ENCODE measurements at places on chromosomes 7 and 10.

- DNase-seq, result no peak
Observed at GRCh38 chr7:139714163-139714901, 63.5 kb downstream of the HIPK2 start.

GRCh38 chr7:153616711-153617325 lies 435.4 kb upstream of the DPP6 start:
- DNase-seq, result peak; percentile 2

DNA sequence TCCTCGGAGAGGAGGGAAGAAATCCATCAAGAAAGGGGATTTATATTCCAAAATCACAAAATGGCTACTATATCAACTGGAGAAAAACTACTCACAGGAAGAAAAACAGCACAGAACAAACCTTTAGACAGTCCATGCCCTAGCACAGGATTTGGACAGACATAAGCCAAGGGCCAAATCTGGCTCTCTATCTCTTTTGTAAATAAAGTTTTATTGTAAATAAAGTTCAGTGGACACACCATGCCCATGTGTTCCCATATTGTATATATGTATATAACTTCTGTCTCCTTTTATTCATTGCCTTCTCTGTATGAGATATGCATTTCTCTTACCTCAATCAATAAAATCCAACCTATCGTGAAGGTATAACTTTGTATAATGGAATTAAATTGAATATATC lies 742.8 kb upstream of the LRRTM3 start:
- DNase-seq, result no peak

DNA sequence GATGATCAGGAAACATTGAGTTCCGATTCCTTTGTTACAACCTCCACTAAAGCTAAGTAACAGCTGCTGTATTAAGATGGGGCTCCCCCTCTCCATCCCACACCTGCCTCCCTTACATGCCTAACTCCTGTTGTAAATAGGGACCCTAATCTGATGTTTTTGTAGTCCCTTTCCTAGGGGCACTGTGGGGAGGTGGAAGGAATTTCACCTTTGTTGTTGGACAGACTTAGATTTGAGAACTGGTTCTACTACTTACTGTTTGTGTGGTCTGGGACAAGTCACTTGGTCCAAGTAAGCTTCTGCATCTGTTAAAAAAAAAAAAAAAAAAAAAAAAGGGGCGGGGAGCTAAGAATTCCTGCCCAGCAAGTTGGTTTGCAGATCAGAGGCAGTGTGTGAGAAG lies 42.6 kb downstream of the KIAA1217 start:
- no peak for DNase-seq

DNA sequence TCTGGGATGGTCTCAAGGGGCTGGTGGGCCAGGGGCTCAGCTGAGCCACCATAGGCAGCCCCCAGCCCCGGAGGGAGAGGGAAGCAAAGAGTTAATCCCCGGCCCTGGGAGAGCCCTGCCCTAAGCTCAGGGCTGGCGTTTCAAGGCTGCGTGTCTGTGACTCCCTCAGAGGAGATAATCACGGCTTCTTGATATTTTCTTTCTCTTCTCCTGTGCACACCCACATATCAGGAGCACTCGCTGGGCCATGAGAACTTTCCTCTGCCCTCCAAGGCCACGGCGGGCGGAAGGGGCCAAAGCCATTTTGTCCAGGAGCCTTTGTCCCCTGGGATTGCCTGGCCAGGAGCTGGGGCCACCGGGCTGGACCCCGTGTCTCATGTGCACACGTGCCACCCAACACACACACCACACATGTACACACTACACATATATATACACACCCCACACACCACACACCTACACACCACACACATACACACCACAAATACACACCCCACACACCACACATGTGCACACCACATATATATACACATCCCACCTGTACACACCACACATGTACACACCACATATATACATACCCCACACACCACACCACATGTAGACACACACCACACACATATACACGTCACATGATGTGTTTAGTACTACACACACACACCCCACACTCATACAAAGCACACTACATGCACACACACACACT lies 16.9 kb downstream of the VENTX start:
- no peak for DNase-seq

DNA sequence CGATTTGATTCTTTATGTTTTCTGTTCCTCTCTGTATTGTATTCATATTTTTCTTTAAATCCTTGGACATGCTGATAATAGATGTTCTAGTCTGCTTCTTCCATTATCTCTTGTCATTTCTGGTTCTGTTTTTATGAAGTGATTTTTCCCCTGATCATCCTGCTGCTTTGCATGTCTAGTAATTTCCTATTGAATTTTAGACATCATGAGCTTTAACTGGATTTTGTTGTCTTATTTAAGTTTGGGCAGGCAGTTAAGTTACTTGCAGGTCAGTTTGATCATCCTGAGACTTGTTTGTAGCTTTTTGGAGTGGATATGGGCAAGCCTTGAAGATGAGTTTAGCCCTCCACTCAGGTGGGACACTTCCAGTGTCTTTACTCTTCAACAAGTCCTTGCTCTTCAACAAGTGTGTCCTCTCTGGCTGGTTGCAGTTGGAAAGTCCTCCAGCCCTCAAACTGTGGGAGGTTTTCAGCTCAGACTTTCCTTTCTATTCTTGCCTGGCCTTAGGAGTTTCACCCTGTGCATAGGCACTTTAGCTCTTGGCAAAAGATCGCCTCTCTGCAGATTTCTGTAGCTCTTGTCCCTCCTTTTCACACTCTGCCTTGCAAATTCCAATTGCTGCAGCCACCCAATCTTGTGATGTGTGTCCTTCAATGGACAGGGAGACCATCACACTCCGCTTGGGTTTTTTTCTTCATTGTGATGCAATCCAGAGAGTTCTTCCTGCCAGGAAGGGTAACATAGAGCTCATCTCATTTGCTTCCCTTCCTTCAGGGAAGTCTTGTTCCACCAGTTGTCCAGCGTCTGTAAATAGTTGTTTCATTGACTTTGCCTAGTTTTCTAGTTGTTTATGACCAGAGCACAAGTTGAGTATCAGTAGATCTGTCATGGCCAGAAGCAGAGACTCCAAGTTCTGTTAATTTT lies 197.2 kb upstream of the SH2B2 start:
- no peak for DNase-seq

DNA sequence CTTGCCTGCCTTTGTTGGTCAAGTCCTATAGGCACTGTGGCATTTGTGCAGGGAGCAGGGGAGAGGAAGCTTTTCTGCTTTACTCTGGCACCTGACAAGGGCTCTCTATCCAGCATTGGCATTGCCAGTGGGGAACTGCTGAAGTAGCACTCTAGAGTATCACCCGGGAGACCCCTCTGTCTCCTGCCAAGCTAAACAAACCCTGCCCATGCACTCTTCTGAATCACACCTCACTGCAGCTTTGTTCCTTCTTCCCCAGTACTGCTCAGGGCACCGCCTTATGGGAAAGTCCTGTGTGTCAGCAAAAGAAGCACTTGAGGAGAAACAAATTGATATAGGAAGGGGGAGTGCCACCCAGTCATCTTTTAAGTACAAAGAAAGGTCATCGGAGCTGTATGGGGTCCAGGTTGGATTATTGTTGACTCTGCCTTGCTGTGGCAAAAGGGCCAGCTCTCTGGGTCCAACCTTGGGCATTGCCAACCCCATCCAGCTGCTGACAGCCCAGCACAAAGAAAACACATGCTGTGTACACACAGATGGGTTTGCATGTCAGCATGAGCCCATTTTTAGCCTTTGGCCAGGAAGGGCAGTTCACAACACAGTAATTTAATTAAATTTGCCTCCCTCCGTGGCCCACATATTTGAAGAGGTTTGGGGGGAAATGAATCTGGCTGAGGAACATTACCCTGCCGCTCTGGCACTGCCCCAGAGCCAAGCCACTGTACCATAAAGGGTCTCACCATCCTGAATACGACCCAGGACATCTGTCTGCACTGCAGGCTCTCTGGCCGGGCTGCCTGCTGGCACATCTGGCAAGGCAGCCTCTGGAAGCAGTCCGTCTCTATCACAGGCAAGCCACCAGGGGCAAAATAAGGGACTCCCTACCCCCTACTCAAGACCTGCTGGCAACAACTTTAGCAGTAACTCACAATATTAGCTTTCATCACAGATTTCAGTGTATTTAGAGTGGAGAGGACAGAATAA lies 13.1 kb downstream of the LRRC4 start:
- no peak for DNase-seq

- no peak for DNase-seq
Observed at GRCh38 chr7:139733751-139734150, 44.0 kb downstream of the HIPK2 start.

DNA sequence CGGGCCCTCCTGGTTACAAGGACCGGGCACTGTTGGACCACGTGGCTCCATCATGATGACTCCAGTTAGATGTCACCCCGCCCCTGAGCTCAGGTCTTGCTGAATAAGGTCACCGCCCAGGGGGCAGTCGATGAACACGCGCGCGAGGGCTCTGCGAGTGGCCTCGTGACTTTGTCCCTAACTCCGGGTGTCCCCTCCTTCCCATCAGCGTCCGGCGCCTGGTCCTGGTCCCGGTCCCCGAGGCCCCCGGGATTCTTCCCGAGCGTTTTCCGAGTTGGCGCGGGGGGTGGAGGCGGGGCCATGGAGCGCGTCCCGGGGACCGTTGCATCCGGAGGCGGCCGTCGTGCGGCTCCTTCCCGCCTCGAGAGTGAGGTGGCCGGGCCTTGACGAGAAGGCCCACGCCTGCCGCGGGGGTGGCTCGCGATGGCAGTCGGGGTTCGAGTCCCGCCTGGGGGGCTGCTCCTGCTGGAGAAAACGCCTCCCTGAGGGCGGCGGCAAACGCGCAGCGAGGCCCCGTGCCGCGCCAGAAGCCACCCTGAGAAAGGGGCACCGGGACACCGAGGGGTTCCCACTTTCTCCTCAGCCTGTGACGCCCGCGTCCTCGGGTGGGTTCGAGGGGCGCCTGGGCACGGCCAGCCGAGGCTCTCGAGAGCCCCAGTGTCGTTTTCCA lies 569 bp upstream of the NPTX2 start:
- peak; percentile 28 for DNase-seq

DNA sequence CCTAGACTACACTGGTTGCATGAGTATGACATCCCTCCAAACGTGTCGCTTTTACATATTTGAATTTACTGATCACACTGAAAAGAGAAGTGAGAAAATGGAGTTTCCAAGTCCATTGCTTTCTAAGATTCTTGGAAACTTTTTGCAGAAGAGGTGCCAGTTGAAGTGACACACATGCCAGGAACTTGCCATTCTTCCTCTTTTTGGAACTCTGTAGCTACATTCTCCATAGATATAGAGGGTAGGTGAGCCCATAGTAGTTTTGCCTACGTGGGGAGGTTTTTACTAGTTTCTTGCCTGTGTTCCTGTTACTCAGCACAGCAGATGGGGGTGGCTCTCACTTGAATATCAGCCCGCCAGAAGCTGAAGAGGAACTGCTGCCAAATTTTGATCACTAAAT lies 286.6 kb upstream of the NRP1 start:
- DNase-seq, result no peak

GRCh38 chr10:20746856-20747255 lies 150.3 kb downstream of the NEBL start:
- no peak for DNase-seq

GRCh38 chr10:133270204-133270603 lies 6.5 kb downstream of the ADAM8 start:
- DNase-seq, result no peak

DNA sequence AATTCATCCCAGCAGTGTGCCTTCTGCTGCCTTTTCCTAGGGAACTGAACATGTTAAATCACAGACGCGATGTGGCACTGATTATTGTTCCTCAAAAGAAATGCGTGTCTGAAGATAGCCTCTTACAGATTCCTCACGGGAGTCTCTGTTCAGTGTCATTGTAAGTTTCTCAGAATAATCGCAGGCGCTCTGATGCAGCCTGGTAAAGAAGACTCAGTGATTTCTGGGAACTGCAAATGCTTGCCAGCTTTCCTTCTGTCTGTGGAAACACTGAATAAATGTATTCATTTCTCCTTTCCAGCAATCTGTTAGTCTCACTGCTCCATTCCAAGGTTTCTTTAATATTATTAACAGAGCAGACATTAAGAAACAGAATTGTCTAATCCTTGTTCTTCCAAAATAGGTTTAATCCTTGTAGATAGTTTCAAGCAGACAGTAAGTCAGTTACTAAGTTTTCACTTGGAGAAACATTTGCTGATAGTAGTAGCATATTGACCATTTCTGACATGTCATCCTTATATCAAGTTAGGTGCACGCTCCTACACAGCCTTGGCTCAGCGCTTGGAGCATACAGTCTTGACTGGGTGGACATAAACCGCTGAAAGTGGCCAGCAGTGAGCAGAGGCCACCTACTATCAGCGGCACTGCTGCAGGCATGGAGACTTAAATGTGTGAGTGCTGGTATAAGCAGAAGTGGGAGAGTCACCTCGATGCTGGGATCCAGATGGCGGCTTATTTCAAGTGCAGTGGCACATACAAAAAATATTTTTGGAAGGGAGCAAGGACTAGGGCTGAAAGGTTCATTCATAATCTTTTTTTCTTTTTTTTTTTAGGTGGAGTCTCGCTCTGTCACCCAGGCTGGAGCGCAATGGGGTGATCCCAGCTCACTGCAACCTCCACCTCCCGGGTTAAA lies 27.7 kb downstream of the MMRN2 start:
- DNase-seq, result no peak

DNA sequence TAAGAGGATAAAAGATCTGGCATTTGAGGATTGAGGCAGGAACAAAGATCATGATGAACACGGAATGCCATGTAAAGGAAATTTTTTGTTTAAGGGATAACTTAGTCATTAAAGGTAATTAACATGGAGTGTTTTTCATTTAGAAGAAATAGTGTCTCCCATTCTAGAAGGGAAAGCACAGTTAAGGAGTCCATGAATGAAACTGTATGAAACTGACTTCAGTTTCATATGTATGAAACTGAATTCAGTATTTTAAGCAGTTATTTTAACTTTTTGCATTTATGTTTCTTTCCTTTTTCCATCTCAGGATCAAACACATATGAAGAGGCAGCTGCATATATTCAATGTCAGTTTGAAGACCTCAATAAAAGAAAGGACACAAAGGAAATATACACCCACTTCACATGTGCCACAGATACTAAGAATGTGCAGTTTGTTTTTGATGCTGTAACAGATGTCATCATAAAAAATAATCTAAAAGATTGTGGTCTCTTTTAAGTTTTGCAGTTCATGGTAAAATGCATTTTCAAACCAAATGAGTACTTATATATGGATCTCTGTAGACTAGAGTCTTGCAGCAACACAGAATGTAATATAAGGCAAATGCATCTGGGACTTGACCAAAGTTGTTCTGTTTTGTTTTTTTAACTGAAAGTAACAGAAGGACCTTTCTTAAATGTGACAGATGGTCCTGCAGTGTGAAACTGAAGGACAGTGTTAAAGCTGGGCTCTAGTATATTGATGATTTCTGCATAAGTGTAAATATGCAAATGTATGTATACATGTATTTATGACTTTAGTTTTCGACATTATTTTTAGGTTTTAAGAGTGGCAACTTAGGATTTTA lies 82.6 kb downstream of the GNAI1 start:
- DNase-seq, result no peak

- no peak for DNase-seq
Observed at GRCh38 chr7:136214356-136214755, 237.2 kb upstream of the MTPN start.

DNA sequence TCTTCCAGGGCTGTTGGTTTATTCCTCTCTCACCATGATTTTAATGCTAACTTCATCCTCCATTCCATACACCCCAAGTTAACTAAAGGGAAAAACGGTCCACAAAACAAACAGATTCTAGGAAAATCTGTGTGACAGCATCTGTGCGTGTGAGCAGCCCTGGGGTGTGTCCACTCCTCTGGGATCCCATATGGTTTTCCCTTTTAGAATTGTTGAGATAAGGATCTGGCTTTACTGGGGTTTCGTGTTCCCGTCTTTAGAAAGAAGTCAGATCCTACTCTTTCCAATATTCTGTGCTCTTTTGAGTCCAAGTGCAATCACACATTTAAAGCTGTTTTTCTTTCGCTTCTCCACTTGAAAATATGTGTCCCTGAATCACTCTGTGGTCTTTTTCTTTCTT lies 257.1 kb downstream of the KLF6 start:
- no peak for DNase-seq

- no peak for DNase-seq
Observed at GRCh38 chr10:34606890-34607289, 208.2 kb downstream of the PARD3 start.

All from nephron progenitor cell (in vitro differentiated cells).